Central memory CD8-positive, alpha-beta T cell (primary cell): ENCODE measurements at places on chromosomes 3 and 15.

GRCh38 chr3:60809857-60810610 lies 441.2 kb downstream of the FHIT start:
- no peak for DNase-seq

DNA sequence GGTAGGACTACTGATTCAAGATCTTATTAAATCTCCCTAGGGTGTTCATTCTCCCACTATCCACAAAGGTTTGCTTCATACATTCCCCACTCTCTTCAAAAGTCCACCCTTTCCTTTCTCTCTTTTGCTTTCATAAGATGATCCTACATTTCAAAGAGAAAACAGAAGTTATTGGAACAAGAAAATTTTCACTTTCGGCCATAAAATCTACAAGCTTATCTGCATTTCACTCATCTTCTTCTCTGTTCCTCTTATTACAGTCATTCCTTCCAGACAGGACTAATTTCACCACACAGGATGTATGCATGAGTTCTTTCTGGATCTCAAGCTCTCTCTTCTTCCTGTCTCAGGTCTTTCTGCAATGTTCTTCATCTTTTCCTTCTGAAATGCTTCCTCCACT lies 238.7 kb downstream of the ISL2 start:
- DNase-seq, result no peak

- DNase-seq, result no peak
Measured at GRCh38 chr3:181906338-181906737, 194.6 kb downstream of the SOX2 start.

- no peak for DNase-seq
Measured at GRCh38 chr15:90560229-90560776, 30.6 kb downstream of the CRTC3 start.

- DNase-seq, result no peak
Measured at GRCh38 chr3:58236527-58237237, 910 bp upstream of the ABHD6 start.

DNA sequence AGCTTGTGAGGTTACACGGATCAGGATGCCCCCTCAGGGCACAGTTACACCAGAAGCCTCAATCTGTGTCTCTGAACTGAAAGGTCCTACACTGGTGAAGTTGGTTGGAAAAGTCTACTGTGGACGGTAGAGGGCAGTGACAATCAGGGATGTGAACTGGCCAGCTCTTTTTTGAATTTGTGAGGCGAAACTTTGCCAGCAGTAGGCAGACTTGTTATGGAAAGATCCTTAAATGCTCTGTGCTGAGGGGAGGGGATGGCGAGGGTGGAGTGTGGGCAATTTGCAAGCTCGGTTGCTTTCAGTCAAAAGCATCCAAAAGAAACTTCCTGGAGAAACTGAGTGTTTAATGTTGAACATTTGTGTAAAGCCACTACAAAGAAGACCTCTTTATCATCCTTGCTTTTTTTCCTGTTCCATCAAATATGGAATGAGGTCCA lies 127.4 kb upstream of the ABHD17C start:
- DNase-seq, result no peak

DNA sequence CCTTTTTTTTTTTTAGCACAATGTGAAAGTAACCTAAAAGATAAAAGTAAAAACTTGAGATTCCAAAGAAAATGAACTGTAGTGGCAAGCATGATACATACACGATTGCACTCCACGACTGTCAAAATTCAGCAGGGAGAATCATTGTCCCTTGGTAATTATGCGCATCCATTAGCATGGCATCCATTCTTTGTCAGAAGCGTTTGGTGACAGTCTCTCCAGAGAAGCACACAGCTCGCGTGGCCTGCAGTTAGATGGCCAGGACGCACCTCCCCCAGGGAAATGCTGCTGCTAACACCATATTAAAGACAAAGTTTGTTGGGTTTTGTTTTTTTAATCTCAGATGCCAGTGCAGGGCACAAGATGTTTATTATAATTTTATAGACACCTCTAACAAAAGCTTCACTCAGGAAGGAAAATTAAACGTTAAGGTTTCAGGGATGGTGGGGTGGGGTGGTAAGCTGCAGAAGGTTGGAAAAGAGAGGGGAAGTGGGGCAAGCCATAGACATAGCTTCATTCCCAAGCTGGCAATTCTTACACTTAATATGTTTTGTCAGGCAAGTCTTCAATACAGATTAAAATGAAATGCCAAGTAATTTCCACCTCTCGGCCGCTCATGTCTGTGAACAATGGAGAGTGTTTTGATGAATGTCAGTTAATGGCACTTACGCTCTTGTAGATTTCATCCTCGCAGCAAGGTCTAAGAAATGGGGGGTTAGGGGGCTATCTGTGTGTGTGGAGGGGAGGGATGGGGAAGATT lies 142.8 kb upstream of the TOPAZ1 start:
- no peak for DNase-seq

- no peak for DNase-seq
Measured at GRCh38 chr3:174538151-174538550, 321.0 kb upstream of the NAALADL2 start.

GRCh38 chr15:63411866-63412265 lies 30.2 kb upstream of the CA12 start:
- DNase-seq, result no peak

DNA sequence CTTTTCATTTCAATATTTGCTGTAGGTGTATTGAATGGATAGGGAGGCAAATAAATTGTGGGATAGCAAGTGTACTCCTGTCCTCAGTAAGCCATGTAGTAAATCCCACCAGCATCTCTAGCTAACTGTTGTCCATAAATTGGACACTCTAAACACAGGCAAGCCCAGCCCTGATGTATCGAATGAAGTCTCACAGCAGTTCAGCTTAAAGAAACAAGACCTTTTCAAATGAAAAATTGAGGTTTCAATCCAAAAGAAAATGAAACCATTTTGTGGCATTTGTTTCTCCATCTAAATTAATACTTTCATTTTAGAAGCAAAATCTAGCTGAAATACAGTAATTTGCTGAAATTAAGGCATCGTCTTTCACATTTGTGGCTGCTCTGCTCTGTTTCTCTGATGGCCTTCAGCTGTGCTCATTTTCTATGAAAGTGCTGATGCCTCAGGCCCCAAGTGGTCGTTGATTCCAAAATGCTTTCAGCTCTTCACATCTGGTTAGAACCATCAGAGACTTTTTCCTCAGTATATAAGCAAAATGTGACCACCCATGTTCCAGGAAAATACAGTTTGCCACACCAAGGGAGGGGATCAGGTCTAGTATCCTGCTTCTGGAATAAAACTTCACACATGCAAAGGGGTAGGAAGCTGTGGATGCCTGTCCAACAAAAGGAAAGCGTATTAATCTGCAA lies 245.0 kb downstream of the ZMAT3 start:
- no peak for DNase-seq

- no peak for DNase-seq
Measured at GRCh38 chr3:180280555-180280954, 243.8 kb upstream of the PEX5L start.

GRCh38 chr3:155753038-155753639 lies 8.3 kb upstream of the PLCH1 start:
- no peak for DNase-seq

DNA sequence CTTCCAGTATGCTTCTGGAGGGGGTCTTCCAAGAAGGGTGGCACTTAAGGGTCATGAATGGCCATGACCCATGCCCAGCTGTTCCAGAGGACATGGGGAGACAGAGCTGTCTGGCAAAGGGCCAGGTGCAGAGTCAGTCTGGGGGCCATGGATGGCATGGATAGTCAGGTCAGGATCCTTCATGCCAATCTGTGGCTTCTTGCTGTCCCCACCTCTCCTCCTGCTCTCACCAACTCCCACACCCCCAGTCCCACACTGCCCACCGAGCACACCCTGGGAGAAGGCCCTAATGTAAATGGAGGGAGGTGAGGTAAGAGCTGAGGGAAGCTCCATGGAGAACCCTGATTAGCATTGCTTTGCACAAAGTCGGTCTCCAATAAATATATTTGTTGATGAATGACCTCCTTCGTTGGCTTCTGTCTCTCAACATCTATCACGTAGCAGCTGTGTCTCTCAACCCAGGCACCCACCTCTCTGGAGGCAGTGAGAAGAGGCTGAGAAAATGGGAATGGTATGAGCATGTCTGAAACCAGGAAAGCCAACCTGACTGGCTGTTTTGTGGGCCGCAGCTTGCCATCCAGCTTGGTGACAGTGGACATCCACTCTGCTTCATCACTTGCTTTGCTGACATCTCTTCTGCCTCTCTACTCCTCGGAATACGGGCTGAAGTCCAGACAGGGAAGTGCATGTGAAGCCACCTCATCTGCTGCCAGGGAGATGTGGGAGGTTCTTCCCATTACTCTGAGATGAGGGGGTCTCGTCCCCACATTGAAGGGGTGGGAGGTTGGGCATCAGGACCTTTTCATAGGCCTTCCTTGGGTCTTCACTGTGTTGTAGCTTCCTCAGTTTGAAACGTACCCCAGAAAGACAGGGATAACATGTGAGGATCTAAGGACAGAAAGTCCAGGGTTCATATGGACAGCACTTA lies 37.7 kb upstream of the RAB6B start:
- DNase-seq, result no peak

- DNase-seq, result no peak
Measured at GRCh38 chr3:155870945-155871745, 695 bp downstream of the GMPS start.

DNA sequence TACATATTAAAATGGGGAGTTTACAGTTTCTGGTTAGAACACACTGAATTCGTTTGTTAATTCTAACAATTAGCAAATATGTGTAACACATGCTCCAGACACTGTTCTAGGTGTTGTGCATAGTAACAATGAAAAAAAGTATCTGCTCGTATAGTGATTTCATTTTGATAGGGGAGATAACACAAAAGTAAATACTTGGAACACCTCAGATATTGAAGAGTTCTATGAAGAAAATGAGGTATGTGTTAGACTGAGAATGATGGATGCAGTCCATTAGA lies 6.8 kb upstream of the TMF1 start:
- no peak for DNase-seq

GRCh38 chr3:72655723-72656122 lies 192.5 kb downstream of the SHQ1 start:
- no peak for DNase-seq

- no peak for DNase-seq
Measured at GRCh38 chr15:63176302-63176701, 13.1 kb upstream of the RAB8B start.

GRCh38 chr3:190862209-190863118 lies at the start of gene GMNC:
Gene GMNC (minus strand): TSS chr3:190862694. CDS start chr3:190862615, 79 bp downstream.
- DNase-seq, result no peak

GRCh38 chr3:127000761-127001160 lies 17.8 kb downstream of the PLXNA1 start:
- no peak for DNase-seq

DNA sequence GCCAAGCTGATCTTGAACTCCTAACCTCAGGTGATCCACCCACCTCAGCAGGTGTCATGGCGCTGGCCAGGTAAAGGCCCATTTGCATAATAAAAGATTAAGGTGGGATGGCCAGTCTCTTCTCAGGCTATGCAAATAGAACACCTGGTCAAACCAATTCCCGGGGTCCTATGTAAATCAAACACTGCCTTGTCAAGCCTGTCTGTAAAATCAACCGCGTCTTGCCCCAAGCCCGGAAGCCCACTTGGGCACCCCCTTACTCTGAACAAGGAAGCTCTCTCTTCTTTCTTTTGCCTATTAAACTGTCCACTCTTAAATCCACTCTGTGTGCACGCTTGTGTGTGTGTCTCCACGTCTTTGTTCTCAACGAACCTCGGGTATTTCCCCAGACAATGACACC lies 13.0 kb upstream of the POC1A start:
- no peak for DNase-seq

DNA sequence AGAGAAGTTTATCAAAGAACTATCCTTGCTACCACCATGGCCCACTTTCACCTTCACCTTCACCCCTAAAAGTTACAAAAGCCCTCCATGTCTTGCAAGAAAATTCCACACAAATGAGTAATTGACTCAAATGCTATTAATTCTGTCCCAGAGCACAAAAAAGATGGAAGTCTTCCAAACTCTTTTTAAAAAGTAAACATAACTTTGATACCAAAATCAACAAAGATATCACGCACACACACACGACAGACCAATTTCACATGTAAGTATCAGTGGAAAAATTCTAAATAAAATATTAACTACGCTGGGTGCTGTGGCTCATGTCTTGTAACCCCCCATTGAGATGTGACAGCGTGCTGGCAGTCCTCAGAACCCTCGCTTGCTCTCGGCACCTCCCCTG lies 1.1 kb upstream of the MCCC1 start:
- no peak for DNase-seq

GRCh38 chr3:72411843-72412242 lies 436.4 kb downstream of the SHQ1 start:
- DNase-seq, result no peak

DNA sequence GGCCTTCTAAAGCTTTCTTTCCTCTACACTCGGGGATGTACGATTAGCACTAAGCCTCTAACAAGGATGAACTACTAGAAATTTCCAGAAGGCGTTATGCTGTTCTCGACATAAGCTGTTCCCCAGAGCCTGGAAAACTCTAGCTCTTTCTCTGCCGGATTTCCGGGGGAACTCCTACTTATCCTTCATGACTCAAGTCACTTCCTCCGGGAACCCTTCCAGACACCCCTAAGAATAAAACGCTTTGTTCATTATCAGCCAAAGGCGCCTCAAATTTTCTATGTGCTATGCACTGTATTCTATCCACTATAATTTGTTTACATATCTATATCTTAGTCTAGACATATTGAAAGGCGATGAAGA lies 455 bp upstream of the SNAP23 start:
- no peak for DNase-seq

DNA sequence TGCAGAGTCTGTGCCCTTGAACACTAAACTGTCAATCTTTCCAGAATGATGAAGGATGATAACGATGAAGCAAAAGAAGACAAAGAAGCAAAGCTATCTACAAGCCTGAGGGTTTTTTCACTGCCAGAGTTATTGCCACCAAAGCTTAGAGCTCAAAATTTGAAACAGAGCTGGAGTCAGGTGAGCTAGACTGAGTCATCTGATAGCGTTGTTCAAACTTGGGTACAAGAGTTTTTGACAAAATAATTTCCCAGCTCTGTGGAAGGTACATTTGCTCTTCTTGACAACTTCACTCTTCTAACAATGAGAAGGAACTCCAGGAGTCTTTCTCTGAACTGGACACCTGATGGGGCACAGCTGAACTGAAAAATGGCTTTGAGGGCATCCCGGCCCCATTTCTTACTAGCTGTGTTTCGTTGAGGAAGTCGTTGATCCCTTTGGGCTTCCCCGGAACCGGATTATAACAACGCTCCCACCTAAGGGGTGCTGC lies 715 bp downstream of the MCCC1 start:
- DNase-seq, result no peak

GRCh38 chr3:69803681-69804270 lies 64.5 kb downstream of the MITF start:
- no peak for DNase-seq
